ENCODE measurements at places on chromosomes 16 and 17.

GRCh38 chr17:10105513-10106001 lies 92.8 kb downstream of the GAS7 start:
- DNase-seq: no peak

- no peak for DNase-seq
Measured at GRCh38 chr17:78019367-78019975, 61.0 kb downstream of the TNRC6C start.

GRCh38 chr17:40168262-40168832 lies 8.9 kb upstream of the RAPGEFL1 start:
- no peak for DNase-seq

DNA sequence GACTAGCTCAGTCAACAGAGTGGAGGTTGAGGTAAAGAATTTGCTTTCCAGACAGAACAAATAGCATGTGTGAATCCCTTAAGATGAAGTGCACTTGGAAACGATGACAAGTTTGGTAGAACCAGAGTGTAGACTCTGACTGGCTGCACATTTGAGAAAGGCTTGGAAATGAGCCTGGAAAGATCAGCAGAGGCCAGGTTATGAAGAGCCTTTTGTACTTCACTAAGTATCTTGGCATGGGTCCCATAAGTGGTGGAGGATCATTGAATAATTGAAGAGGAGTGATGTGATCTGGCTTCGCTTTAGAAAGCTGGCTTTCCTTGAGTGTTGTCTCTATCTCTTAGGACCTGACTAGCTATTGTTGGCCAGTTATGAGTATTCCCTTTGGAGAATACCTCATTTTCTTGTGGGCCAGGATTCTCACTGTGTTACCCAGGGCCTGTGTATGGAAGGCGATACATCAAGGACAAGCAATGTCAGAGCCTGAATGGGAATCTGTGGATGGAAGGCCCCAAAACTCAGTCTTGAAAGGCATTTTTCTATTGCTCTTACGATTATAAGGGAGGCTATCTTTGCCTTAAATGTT lies 329.8 kb downstream of the UTP18 start:
- DNase-seq: no peak

GRCh38 chr16:67562918-67563707 lies 787 bp downstream of the CTCF start:
- peak; percentile 82 for DNase-seq

DNA sequence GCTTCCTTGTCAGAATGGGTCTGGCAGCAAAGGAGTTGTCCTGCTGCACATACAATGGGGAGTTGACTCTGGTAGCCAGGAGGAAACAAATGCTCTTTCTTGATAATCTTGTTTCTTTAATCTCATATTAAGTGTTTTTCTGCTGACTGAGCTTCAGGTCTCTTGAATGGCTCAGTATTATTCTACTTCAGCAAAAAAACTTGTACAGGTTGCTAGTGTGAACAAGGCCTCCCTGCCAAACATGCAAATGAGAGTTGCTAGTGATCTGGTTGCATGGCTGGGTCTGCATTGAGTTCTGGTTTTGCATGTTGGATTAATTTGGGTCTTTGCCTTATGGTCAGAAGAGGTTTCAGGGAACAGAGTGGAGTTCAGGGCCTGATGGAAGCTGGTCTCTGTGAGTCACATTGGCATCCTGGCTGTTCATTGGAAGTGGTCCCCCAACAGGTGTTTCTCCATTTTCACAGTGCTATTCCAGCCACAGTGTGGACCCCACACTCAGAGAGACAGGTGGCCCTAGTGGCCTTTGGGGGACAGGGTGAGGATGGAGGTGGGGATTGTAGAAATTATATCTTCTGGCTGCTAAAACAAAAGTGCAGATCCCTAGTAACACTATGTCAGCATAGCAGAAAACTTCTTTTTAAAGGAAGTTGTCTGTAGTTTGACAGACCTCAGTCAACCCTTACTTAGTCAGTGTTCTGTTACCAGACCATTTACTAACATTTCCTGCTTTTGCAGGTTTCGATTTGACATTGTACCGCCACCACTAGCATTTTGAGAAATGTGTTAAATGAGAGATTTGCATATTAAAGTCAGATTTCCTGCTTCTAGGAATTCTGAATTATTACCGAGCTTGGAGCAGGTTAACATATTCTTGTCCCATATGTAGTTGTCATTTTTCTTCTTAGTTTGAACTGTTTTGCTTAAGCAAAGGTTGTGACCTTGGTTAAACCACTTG lies 47.1 kb downstream of the EPN2 start:
- no peak for DNase-seq

DNA sequence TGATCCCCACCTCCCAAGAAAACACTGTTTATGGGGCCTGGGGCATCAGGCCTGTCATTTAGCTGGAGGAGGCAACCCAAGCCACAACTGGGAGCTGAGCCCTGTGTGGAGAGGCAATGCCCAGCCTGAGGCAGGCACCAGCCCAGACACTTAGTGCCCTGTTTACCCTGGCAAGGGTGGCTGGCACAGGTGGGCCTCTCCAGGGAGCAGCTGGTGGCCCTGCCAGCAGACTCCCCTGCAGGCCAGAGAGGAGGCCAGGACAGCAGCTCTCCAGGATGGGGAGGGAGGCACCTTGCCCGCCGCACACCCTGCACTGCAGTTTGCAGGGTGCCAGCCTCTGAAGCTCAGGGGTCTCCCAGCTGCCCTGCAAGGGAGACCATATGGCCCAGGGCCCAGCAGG lies 9.1 kb upstream of the TMEM92 start:
- DNase-seq: peak; percentile 43

GRCh38 chr17:64269687-64270649 lies 6.9 kb upstream of the TEX2 start:
- no peak for DNase-seq

GRCh38 chr17:17606416-17607000 lies 15.0 kb upstream of the PEMT start:
- no peak for DNase-seq

DNA sequence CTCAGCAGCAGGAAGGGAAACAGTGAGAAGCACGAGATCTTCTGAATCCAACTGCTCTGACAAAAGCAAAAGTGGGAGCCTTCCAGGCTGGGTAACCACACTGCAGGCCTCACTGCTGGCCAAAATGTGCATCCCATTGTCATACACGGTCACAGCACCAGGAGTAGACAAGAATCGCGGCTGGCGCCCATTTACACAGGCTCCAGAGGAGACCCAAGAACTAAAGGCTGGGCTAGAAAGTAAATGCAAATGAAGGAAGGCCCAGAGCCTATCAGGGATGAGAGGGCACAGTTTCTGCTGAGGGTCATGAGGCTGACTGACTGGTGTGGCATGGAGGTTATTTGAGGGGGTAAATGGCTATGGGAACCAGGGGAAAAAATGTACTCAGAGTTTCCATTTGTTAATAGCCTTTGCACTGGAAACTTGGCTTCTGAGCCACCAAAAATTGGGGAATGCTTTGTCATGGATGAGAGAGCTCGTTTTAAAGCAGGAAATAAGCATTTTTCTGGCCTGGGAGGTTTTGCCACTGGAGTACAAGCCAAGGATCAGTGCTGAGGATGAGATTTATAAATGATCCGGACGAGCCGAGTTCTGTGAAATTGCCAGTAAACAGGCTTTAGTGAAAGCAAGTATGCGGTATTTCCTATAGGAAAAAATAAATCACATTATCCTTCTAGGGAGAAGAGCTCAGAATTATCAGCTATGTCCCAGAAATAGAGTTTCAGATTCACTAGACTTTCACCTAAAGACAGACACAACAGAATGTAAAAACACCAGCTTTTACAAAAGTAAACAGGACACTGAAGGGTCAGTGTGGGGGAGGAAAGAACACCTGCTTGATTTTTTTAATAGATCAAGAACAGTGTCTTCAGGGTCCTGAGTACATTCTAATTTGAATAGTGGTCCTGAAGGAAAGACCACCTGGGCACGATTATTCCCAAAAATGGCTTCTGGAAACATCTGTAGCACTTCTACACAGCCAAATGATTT lies 66.9 kb upstream of the GSG1L start:
- no peak for DNase-seq

- DNase-seq: peak; percentile 38
Measured at GRCh38 chr17:7897773-7898172, 9.2 kb downstream of the CHD3 start.

GRCh38 chr16:68257906-68258800 lies 6.2 kb upstream of the SLC7A6 start:
- DNase-seq: no peak

DNA sequence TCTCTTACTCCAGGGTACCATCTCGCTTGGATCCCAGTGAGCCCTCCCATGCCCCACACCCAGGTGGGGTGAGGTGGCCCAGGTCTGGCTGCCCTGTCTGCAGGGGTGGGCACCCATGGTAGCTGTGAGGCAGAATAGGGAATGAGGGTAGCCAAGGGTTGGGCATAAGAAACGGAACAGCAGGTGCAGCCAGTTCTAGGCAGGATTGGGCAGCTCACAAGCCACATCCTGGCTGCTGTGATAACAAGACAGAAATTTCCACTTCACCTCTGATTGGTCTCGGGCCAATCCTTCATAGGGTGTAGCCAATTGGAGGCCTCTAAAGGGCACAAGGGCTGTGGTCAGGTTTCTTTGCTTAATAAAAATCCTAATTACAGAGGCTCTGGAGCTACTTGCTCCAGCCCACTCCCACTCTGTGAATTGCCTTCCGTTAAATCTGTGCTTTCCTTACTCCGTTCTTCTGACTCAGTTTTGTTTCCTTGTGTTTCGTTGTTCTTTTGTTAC lies 1.5 kb upstream of the ARHGDIG start:
- no peak for DNase-seq

DNA sequence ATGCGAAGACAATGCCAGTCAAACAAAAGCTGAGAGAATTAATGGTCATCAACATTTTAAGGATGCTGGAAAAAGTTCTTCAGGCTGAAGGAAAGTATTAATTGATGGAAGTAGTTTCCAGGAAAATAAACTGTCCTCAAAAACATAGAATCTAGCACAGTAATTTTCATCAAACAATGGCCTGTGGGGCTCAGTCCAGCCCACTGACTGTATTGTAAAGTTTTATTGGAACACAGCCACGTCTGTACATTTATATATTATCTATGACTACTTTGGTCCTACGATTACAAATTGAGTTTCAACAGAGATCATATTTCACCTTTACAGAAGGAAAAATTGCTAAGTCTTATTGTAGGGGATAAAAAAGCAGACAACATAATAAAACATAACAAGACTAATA lies 484.5 kb downstream of the KCNJ2 start:
- no peak for DNase-seq

DNA sequence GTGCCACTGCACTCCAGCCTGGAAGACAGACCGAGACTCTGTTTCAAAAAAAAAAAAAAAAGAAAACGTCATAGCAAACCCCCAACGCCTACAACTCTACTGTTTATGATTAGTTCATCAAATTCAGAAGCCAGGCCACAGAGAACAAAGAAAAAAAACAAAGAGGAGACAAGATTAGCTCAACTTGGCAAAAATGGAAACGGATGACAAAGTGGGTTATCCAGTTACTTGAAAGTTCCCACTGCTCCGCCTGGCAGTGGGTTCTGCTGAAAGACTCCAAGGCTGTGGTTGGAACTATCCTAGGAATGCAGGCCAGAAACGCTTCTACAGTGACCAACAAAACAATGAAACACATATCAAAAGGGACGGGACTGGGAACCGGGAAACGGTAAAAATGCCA lies 53.1 kb downstream of the MRM3 start:
- DNase-seq: no peak
